NCI-H226 (cell line): ENCODE measurements at places on chromosomes 2 and 18.

- no peak for DNase-seq
These were observed 373.9 kb downstream of the SETBP1 start for GRCh38 chr18:45054636-45055035.

GRCh38 chr2:196703695-196704094, 64.2 kb downstream of the CCDC150 start:
- peak; percentile 40 for DNase-seq

GRCh38 chr18:74063023-74063422, 84.6 kb downstream of the FBXO15 start:
- DNase-seq = no peak

DNA sequence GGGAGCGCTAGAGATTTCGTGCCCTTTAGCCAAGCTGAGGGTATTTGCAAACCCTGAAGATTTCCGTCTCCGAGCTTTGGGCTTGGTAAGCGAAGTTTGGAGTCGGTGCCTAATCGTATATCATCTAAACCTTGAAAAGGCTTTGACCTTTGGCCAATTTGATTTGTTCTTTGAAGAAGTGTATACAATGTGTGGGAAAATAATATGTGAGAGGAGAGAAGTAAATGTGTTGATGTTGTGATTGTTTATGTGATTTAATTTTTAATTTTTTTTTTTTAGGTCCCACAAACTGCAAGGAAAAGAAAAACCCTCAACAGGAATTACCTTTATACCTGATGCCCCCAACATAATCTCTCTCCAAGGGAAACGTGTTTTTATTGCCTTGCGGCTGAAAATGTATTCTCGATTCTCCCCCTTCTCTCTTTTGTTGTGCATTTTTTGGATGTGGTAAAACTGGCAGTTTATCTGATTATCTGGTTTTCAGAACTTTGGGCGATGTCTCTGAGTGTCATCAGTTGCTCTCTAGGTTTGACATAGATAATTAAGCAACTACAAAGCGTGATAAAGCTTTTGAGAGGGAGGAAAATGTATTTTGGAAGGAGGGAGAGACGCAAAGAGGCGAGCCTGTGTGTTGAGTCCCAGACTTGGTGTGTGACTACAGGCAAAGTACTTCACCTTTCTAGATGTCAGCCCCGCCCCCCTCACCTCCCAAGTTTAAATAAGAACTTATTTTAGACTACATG, 912 bp upstream of the FBXO11 start:
- no peak for DNase-seq

DNA sequence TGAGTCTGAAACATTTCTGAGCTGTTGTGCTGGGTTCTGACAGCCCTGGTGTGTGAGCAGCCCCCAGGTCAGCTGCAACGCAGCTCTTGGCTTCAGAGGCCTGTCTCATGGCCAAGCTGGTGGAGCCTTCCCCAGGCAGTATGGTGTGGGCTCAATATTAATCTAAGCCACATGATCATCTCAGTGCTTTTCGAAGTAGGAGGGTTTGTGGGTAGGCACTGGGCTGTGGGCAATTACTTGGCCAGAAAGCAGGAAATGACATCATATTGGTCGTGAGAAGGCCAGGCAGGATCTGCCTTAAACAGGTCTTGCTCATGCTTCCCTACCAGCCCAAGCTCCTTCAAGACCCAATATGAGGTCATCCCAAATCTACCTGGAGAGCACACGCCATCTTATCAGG, 26.9 kb downstream of the LOXHD1 start:
- peak; percentile 41 for DNase-seq

GRCh38 chr2:130827502-130828251, 9.0 kb upstream of the ARHGEF4 start:
- peak; percentile 91 for DNase-seq
